Suppressor macrophage (primary cell): ENCODE measurements at places on chromosomes 7 and 10.

- no peak for DNase-seq
Measured at GRCh38 chr10:61410353-61411070, 42.7 kb downstream of the TMEM26 start.

GRCh38 chr10:4740471-4740870 lies 85.5 kb upstream of the AKR1E2 start:
- no peak for DNase-seq

DNA sequence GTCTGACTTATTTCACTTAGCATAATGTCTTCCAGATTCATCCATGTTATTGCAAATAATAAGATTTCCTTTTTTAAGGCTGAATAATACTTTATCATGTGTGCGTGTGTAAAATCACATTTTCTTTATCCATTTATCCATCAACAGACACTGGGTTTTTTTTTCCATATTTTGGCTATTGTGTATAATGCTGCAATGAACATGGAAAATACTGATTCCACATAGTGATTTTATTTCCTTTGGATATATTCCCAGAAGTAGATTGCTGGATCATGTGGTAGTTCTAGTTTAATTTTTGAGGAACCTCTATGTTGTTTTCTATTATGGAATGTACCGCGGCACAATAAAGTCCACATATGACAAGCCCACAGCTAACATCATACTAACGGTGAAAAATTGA lies 180.1 kb downstream of the PON1 start:
- DNase-seq: no peak

GRCh38 chr7:147106746-147107145 lies 990.1 kb downstream of the CNTNAP2 start:
- no peak for DNase-seq

GRCh38 chr10:33329178-33329577 lies 5.3 kb downstream of the NRP1 start:
- no peak for DNase-seq

GRCh38 chr10:127802531-127803095 lies 65.6 kb downstream of the FOXI2 start:
- DNase-seq: no peak

- no peak for DNase-seq
Measured at GRCh38 chr10:104025524-104025923, 58.6 kb downstream of the SLK start.

- DNase-seq: no peak
Measured at GRCh38 chr10:123150271-123150985, 2.5 kb downstream of the HMX2 start.

DNA sequence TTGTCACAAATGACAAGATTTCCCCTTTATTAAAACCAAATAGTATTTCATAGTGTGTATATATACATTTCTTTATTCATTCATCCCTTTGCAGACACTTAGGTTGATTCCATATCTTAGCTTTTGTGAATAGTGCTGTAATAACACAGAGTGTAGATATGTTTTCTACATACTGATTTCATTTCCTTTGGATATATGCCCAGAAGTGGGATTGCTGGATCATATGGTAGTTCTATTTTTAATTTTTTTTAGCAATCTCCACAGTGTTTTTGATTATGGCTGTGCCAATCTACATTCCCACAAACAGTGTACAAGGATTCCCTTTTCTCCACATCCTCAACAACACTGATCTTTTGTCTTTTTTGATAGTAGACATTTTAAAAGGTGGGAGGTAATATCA lies 46.4 kb downstream of the CSTF2T start:
- no peak for DNase-seq

- DNase-seq: peak; percentile 35
Measured at GRCh38 chr10:24727786-24728185, 4.1 kb upstream of the ARHGAP21 start.

- DNase-seq: no peak
Measured at GRCh38 chr10:109386101-109386500, 537.2 kb downstream of the XPNPEP1 start.

- DNase-seq: no peak
Measured at GRCh38 chr7:150982351-150982750, 4.2 kb upstream of the KCNH2 start.

DNA sequence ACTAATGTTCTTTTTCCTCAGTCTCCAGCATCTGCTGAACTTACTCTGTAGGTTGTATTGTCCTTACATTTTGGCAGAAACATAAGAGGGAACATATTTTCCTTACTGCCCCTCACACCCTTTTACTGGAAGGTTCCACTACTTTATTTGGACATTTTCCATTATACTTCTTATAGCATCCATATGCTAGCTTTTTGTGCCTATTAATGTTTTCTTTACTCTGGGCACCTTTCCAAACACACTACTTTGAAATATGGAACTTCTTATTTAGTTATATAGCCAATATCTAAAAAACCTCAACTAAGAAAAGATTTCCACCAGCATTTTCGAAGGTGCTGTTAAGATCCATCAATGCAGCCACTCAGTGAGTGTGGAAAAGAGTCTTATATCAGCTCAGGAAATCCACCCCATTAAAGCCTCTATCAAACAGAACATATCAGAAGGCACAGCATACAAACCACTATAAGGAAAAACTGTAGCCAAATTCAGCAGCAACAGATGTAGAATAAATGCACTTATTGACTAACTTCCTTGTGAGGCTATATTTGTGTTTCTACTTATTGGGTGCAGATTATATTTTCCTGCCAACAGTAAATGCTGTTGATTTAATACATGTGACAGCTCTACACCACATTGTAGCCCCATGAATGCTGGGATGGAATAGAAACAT lies 272.5 kb upstream of the SEMA3E start:
- no peak for DNase-seq

DNA sequence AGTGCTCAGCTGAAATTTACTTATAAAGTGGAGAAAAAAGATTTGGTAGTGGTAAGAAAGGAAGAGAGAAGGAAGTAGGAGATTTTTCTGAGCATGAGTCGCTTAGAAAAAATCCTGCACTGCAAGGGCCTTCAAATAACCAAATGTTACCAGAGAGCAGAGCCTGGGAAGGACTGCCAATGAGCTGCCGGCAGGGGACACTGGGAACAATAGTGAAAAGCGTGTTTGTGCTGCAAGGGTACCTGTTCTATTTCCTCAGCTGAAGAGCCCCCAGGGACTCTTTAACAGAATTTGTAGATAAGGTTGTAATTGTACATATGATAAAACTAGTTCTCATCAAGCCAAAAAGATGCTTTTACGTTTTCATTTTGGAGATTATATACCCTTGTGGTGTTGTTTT lies 696.3 kb upstream of the C7orf33 start:
- no peak for DNase-seq
